ENCODE measurements at places on chromosomes 3 and 15.

GRCh38 chr15:64213646-64214045, 50.8 kb upstream of the PPIB start:
- DNase-seq = no peak

GRCh38 chr3:118671192-118671591, 363.5 kb downstream of the IGSF11 start:
- no peak for DNase-seq

DNA sequence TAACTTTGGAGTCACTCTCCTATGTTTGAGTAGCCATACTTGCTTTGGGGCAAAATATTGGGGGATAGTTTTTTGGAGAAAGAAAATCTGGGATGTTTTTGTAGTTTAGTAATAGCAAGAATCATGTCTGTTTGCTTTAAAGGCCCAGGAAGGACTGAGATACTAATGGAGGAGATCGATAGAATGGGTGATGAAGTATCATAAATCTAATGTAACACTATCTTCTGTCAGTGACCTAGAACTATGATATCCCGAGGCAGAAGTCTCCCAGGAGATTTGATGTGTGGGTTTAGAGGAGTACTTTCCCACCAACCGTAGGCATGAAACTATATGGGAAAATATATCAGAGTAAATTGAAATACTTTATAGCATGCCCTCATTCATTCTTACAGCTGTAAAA, 21.0 kb upstream of the NFKBIZ start:
- no peak for DNase-seq

DNA sequence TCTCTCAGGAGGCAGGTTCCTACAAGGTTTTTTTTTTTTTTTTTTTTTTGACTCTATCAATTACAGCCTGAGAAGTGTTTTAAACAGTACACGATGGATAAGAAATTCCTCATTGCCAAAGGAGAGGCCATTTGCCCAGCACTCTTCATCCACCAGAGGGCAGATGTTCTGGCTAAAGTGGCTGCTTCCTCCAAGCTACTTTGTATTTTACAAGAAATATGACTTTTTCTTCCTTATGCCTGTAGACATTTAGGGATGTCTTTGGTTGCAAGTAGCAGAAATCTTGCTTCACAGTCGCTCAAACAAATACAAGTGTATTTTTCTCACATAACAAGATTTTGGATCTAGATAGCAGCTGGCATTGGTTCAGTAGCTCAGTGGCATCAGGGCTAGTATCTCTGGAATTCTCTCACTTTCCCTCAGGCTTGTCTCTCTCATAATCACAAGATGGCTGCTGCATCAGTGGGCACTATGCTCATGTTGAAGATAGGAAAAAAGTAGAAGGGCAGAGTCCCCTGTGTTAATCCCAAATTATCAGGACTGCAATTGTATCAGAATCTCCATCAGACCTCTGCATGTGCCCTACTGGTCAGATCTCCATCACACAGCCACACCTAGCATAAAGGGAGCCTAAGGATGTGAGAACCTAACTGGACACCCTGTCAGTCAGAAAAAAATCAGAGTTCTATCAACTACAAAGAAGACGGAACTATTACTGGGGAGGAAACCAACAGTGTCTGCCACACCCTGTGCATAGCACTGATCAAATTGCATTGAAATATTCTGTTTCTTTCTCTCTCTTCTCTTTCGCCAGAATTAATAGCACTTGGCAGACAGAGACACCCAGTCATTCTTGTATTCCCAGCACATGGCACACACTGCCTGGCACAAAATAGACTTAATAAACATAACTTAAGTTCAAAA, 138.9 kb upstream of the COL8A1 start:
- DNase-seq = peak; percentile 49

- peak; percentile 49 for DNase-seq
Observed at GRCh38 chr15:70202756-70203155, 105.0 kb upstream of the TLE3 start.

All from AG20443 (cell line).